ENCODE measurements at places on chromosomes 5 and 9.

DNA sequence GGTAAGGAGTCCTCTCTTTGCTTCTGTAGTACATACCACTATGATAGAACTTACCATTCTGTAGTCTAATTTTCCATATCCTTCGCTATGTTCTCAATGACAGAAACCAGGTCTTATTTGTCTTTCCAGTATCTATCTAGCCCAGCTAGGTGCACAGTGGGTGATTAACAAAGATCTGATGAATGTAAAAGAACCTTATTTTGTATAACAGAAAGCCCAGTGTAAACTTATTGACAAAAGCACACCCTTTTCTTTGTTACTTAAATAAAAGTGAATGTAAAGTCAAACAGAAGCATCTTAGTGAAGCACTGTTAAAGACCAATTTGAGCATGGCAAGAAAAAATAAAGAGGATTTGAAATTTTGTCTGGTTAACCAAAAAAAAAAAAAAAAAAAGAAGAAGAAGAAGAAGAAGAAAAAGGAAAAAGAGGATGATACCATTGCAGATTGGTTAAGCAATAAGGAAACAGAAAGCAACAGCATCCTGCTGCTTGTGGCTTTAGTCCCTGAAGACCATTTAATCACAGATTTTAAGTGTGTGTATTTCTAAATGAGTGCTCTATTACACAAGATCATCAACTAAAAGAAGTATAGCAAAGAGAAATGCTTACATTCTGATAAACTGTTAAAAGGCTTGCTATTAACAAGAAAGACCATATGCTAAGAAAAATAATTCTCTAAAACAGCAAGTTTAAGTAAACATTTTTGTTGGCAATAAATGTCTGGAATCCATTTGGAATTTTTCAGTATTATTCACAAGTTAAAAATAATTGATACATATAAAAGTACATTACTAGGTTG, 21.2 kb downstream of the MEGF9 start:
- DNase-seq = no peak

DNA sequence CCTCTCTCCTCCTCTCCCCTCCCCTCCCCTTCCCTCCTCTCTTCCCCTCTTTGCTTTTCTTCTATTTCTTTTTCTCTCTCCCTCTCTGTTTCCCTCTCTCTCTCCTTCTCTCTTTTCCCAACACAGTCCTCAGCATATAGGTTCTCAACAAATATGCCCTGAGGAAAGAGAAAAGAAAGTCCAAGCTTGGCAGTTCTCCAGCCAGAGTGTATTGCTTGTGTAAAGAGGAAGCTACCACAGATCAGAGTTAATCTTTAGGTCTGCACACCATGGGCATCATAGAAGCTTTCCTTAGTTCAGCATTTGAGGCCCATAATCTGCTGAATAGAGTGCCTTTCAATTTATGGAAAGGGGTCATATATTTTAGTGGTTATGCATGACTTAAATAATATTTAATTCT, 382.8 kb upstream of the WWC1 start:
- no peak for DNase-seq

- DNase-seq = no peak
Observed at GRCh38 chr5:83527221-83527620, 55.7 kb downstream of the VCAN start.

GRCh38 chr5:116456036-116456435, 118.6 kb downstream of the SEMA6A start:
- no peak for DNase-seq

GRCh38 chr5:132227235-132227484, 493 bp downstream of the P4HA2 start:
- no peak for DNase-seq

DNA sequence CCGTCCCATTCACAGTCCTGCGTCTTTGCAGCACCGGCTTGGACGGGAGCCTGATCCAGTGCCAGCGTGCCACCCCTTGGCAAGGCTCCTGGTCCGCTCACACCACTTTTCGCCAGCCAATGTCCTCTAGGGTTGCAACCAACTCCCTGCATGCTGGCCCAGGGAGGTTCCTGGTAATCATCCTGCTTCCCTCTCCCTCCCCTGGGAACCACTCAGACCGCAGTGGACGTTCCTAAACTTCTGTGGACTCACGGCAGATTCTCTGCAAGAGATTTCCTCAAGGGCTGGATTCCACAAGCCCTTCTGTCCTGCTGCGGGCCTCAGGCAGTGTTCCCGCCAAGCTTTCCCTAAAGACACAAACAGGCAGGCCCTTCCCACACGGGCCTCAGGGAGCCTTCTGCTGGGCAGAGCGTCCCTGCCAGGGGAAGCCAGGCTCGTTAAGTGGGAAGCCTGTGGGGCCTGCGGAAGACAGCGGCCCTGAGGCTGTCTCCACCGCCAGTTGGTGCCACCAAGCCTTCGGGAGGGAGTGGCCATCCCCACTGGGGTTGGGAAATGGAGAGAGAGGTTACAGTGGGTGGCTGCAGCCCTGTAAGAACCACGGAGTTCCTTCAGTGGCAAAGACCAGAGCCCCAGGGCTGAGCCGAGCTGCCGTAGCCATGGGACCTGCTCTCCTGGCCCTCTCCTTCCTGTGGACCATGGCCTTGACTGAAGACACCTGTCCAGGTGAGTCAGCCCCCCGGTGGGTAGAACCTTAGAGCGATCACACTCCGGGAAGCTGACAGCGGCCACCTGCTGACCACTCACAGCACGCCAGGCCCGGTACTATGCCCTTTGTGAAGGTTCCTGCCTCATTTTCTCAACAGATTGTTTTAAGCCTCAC, 16.4 kb upstream of the FCN2 start:
- DNase-seq = no peak

DNA sequence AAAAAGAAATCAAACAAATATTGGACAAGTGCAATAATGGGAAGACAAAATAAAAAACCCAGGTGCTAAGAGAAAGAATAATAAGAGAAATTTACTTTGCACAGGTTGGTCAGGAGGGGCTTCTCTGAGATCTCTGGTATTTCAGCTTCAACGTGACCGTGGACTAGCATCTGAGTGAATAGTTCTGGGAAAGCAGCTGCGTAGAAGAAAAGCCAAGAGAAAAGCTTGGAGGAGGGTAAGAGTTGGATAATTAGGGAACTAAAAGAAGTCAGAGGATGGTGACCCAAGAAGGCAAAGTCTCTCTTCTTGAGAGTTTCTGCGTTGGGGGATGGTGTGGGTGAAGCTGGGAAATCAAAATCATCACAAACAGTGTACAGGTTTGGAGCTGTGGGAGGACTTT, 41.6 kb downstream of the YIPF5 start:
- DNase-seq = no peak

DNA sequence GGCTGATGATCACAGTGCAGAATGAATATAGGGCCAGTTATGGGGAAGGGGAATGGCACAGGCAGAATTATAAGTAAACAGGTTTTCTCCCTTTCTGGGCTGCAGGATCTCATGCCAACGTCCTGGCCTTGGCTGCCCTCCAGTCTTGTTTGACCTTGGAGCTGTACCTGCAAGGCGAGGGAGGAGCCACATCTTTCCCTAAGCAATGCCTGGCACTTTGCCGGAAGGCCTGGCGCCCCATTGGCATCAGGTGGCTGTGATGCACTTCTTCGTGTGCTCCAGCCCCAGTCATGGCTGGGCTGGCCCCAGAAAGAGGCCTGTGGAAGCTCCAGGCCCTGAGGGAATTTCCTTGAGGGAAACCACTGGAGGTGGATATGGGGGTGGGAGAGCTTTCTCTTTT, 16.7 kb upstream of the IQGAP2 start:
- no peak for DNase-seq

DNA sequence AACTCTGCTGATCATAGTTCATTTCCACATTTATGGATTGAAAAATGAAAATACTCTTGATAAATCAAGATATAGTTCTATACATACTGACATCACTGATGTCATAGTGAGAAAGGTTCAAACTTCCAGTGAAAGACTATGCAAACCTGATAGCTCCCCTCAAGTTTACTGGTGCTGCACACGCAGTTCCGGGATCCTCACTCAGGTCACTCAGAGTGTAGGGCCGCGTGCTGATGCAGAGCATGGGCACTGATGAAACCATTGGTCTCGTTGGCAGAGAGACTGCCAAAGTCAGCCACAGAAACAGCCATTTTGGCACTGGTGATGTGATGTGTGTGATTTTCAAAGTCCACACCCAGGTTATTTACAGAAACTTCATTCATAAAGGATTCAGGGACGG, 13.5 kb downstream of the SETD9 start:
- no peak for DNase-seq

DNA sequence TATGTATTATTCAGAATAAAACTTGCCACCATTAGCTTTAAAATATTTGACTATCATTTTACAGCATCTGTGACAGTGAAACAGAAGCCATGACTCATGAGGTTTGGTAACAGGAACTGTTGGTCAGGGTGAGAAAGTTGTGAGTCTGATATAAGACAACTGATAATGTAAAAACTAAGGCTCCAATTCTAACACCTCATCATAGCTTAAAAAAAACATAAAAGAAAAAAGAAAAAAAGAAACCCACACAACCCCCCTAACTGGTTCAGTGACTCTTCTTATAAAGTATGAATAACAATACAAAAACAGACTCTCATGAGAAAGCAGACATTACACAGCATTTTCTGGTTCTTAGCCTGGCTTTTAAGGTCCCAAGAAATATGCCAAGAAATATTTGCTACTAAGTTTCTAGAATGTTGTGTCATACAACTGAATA, 85.8 kb downstream of the MRPS27 start:
- DNase-seq = peak; percentile 44

GRCh38 chr5:76111477-76112174, 28.4 kb downstream of the SV2C start:
- no peak for DNase-seq

DNA sequence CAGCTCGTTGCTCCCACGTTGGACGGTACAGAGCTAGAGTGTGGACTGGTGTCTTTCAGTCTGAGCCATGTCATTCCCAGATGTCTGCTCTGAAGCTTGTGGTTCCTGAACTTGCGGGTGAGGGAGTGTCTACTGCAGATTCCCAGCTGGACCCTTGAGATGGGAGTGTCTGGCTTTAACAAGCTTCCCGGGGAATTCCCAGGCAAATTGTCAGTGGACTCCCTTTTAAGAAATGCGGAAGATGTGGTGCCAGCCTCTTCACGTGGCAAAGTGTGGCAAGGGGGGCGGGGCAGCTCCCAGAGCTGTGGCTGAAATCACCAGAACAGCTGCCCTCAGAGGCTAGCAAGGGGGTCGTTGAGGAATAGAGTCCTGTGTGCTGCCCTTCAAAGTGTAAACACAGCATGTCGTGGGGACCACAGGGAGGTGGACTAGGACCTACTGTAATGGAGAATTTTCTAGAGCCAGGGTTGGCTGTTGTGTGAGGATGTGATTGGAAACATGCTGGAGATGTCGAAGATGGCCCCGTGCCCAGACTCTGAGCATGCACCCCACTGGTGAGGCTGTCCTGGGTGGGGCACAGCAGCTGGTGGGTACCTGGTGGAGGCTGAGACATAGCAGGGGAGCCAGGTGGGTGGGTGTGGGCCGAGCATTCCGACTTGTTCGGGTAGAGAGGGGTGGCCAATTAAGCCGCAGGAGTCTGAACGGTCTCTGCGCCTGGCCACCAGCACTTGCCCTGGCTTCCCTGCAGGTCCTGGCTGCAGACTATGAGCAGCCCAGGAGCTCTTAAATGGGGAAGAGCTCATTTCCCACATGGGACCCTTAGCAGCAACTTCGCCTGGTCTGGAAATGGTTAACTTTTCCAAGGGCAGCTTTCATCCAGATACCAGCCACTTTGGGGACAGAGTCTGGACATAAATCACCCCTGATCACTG, 37.4 kb downstream of the PRRX2 start:
- peak; percentile 51 for DNase-seq

- no peak for DNase-seq
Observed at GRCh38 chr5:169260896-169261569, 39.9 kb downstream of the SLIT3 start.

- DNase-seq = no peak
Observed at GRCh38 chr9:118992813-118993794, 376.1 kb downstream of the BRINP1 start.

- no peak for DNase-seq
Observed at GRCh38 chr9:71683598-71684235, 84.6 kb downstream of the CEMIP2 start.

DNA sequence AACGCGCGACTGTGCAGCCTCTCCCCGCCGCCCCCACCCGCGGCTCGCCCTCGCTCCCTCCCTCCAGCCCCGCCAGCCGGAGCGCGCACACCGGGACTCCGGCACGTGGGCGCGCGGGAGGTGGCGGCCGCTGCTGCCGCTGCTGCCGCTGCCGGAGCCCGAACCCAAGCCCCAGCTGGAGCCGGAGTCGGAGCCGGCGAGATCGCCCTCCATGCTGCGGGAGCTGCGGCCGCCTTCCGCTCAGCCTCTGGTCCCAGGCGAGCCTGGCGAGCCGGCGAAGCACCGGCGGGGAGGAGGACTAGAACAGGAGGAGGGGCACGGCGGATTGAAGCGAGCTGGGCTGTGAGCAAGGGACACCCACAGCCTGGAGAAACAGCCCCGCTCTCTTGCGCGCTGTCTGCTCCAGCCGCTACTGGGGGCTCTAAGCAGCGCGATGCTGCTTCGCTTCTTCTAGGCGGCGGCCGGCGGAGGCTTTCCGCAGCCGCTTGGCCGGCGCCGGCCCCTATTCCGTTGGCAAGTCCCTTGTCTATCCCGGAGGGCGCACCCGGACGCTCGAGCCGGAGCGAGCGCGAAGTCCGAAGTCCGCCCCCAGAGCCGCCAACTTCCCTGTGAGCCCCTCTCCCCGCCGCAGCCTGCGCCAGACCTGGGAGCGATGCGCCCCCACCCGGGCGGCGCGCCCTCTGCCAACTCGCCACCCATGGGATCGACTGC, 598.7 kb upstream of the SGCD start:
- no peak for DNase-seq

- DNase-seq = no peak
Observed at GRCh38 chr5:39661026-39661779, 236.4 kb upstream of the DAB2 start.

DNA sequence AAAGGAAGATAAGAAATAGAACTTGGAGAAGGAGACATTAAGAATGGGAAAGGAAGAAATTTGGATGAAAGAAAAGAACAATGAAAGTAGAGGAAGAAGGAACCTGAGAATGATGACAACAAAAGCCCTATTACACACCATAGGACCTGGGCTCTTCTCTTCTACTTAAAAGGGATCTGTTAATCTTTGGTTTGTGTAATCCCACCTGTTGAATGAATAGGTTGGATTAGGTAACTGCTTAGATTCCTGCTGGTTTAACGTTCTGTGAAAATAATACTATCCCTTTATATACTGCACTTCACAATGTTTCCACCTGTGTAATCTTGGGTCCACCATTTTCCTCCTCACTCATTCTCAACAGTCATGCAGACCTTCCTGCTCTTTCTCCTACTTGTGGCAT, 157.8 kb upstream of the ATP10B start:
- no peak for DNase-seq

- no peak for DNase-seq
Observed at GRCh38 chr9:137244486-137245449, 3.7 kb downstream of the TUBB4B start.

All from HTR-8/SVneo (cell line).